Pancreas (tissue), 10 donors: ENCODE measurements at places on chromosomes 3 and 15. TPM values are rescaled to one million over a fixed set of nuclear protein-coding genes. Genes with fewer than 3 reads are reported as not detected.

DNA sequence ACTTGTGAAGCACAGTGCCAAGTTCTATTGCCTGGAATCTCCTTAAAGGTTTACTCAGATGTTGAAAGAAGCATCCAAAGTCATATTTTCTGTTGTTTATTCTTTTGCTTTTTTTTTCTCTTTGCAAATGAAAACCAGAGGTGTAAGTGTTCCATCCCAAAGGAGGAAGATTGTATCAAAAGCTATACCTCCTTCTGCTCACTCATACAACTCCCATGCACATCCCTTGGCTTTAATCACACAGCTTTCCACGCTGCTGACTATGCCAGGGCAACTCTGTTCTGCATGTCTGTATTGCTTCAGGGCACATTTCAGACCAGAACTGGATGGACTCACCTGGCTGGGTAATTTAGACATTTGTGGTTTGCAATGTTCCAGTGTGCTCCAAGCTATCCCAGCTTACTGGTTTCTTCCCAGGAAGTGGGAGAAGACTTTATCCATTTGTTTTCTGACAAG, 399.6 kb upstream of the TBL1XR1 start:
- no peak for DNase-seq

DNA sequence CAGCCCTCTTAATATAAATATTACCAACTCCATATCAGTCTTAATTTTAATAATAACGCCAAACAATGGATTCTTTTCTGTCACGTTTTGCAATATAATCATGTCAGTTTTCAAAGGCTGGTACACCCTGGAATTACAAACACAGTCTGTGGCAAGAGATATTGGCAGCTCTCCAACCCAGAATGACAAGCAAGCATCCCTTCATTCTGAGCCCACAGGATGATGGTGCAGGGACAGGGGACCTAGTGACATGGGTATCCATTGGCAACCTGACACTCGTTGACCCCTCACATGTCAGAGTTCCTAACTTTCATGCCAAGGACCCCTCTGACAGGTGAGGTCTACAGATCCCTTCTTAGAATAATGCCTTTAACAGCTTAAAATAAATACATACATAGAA, 154.5 kb upstream of the TSC22D2 start:
- no peak for DNase-seq

Gene BTLA
- not detected for total RNA-seq

Gene TIMP4
- total RNA-seq = 1.3 TPM

GRCh38 chr3:124636863-124637296, 93.4 kb upstream of the UMPS start:
- DNase-seq = no peak

Gene CCR8
- not detected for total RNA-seq

Gene GABRB3
- 11.4 TPM for total RNA-seq
